ENCODE measurements at places on chromosomes 5 and 9.

DNA sequence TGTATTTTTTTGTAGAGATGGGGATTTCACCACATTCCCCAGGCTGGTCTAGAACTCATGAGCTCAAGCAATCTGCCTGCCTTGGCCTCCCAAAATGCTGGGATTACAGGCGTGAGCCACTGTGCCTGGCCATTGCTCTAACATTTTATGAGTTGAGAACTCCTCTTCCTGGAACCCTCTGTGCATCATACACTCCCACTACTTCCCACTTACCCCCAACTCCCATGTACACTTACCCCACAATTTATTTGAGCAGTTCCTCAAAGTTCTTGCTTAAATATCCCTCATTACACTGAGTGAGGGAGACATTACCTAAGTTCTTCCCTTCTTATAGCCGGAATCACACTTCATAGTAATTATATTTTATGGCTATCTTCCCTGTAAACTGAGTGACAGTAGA lies 42.9 kb upstream of the GALNT10 start:
- DNase-seq: no peak

GRCh38 chr9:137150617-137151457 lies 11.9 kb downstream of the GRIN1 start:
- DNase-seq: no peak

DNA sequence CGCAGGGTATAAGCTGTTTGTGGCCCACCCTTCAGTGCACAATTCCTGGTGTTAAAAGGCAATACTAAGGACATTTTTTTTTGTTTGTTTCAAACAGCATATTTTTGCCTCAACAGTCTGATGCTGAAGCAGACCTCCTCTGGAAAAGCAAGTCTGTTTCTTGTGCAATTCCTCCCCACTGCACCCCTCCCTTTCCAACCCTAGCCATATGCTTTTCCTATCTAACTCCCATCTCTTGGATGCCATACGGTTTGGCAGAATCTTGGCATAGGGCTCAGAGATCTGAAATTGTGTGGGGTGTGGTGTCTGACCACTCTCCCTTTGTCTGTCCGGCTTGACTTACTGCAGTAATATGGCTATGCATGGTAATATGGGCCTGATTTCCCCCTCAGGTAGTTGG lies 161.6 kb downstream of the TMEM38B start:
- DNase-seq: no peak

DNA sequence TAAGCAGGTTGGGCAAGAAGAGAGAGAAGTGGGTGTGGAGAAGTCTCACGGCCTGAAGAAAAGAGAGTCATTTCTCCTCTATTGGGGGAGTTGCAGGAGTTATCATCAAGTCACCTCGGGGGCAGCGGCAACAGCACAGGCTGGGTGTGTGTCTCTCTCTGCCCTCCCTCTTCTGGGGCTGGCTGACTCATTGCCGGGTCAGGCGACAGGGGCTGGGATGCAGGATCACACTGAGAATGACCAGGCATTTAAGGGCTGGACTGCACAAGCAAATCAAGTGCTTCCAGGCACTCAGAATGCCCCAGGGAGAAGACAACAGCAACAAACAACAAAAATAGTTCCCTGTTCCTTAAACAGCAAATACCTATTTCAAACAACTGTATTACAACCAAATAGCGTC lies 6.3 kb upstream of the EQTN start:
- DNase-seq: no peak

DNA sequence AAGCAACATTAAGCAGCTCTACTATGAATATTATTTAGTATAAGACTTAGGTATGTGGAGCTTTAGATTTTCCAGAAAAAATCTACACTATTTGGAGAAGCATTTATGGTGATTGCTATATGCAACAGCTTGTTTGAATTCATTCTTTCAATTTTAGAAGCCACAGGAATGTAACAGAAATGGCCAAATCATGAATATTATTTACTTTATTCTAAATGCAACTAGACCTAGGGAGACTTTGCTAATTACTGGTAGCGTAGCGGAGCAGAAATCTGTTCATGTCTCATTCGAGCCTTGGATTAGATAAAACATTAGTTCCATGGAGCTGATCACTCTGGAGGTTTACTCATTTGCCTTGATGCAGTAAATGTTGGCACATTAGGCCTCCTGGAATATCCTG lies 290.2 kb downstream of the ZNF608 start:
- no peak for DNase-seq

All from stimulated activated CD8-positive, alpha-beta memory T cell treated with anti-CD3 and anti-CD28 coated beads, Interleukin-7, amount 100 ng/mL, for 1 hour (primary cell).